ENCODE measurements at places on chromosomes 12 and 14.

- DNase-seq, result no peak
Observed at GRCh38 chr12:31518680-31519227, 72.2 kb downstream of the DENND5B start.

DNA sequence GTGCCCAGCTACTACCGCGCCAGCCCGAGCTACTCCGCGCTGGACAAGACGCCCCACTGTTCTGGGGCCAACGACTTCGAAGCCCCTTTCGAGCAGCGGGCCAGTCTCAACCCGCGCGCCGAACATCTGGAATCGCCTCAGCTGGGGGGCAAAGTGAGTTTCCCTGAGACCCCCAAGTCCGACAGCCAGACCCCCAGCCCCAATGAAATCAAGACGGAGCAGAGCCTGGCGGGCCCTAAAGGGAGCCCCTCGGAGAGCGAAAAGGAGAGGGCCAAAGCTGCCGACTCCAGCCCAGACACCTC, 697 bp downstream of the HOXC10 start:
- no peak for DNase-seq

- DNase-seq, result no peak
Observed at GRCh38 chr12:6627616-6628015, 8.1 kb downstream of the LPAR5 start.

DNA sequence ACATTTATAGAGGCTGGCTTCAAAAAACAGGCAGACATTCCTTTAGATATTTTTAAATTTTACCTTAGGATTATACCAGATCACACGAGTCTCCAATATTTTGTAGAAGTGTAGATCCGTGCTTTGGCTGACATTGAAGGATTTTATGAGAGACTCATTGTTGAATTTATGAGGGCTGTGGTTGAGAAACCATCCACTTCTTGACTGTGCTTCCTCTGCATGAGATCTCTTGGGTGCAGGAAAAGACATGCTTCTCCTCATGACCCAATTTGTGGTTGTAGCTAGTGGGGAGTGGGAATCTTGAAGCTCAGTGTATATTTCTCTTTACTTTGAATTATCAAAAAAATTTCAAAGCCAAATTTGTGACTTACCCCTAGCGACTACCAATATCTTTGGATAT, 36.7 kb upstream of the NKX2-8 start:
- no peak for DNase-seq

DNA sequence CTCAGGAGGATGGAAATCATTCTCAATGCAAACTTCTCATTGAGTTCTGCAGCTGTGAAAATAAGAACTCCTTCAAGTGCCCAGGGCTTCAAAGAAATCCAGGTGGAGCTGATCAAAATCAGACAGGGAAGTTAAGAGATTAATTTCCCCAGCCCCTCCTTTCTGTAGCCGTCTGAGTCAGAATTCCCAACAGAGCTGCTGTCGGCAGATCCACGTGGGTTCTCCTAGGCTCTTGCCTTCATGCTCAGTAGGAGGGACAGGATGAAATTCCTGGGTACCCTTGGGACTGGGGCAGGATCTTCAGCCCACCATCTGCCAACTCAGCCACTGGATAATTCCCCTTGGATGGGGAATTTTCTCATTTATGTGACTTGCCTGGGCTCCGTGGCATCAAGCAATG, 13.3 kb downstream of the TGFB3 start:
- no peak for DNase-seq

DNA sequence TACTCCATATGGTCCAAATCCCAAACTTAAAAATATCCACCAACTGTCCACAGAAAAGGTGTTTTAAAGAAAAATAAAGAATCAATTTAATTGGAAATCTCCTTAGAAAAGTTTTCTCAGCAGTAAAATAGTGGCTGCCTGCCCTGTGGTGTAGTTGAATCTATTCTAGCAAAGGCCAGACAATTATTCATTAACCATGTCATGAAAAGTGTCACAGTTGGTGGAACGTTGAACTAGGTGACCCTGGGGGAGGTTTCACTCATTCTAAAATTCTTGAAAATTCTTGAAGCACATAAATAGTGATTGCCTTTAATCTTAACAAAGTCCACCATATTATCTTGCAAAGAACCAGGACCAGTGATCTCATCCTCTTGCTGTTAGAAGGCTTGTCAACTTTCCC, 78.4 kb upstream of the GZMB start:
- no peak for DNase-seq

DNA sequence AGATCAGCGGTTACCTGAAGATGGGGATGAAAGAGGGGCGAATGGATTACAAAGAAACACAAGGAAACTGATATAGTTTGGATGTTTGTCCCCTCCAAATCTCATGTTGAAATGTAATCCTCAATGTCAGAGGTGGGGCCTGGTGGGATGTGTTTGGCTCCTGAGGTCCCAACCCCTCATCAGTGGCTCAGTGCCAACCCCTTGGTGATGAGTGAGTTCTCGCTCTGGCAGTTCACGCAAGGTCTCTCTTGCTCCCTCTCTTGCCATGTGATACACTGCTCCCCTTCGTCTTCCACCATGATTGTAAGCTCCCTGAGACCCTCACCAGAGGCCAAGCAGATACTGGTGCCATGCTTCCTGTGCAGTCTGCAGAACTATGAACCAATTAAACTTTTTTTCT, 28.0 kb downstream of the ITGA7 start:
- no peak for DNase-seq

- DNase-seq, result no peak
Observed at GRCh38 chr14:95953111-95953724, 76.6 kb downstream of the TUNAR start.

GRCh38 chr12:39685854-39686657, 66.5 kb upstream of the ABCD2 start:
- no peak for DNase-seq

GRCh38 chr12:105970885-105971284, 167.9 kb downstream of the NUAK1 start:
- DNase-seq, result no peak
